GM12892 (cell line): ENCODE measurements at places on chromosomes 7 and 10.

GRCh38 chr10:30527623-30528428, 93.8 kb downstream of the MAP3K8 start:
- DNase-seq = no peak

- DNase-seq = no peak
These were observed 705.1 kb downstream of the SUGCT start for GRCh38 chr7:40839881-40840280.

DNA sequence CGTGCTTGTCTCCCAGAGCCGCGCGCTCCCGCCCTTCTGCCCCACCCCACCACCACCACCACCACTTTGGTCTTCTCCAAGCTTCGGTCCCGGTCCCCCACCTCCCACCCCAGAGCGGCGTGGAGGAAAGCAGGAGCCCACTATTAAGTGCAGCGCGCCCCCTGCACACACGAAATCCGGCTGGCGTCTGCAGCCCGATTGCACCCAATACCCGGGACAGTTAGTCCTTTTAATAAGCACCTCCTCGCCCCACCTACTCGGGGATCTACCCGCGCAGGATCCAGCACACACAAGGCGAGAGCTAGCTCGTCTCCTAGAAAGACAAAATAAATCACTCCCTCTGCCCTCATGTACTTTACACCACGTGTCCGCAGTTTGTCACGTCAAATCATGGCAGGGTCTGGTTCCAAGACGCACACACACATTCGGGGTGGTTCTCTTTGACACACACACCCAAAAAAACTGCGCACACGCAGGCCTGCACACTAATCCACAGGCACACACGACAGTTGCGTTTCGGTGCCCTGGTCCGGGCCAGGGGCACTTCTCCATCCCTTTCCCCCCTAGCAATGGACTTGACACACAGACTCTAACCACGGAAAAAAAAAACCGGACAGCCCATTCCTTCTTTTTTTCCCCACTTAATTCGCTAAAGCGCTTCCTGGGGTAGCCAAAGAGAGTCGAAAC, 1.6 kb downstream of the SFMBT2 start:
- DNase-seq = peak; percentile 52

DNA sequence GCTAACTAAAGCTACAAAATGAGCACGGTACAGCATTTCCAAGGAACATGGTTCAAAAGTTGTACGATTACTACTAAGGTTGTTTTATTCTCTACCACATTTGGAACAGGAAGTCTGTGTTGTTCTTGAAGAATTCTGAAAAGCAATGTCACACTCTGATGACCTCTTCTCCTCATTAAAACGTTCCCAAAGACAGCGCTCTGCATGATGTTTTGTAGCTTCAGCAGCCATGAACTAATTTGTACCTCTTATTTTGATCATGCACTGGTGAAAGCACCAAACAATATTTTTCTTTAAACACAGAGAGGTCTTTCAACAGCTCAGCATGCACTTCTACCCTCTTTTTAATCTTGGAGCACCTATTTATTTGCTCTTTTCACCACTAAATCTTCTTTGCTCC, 75.0 kb upstream of the TES start:
- no peak for DNase-seq

DNA sequence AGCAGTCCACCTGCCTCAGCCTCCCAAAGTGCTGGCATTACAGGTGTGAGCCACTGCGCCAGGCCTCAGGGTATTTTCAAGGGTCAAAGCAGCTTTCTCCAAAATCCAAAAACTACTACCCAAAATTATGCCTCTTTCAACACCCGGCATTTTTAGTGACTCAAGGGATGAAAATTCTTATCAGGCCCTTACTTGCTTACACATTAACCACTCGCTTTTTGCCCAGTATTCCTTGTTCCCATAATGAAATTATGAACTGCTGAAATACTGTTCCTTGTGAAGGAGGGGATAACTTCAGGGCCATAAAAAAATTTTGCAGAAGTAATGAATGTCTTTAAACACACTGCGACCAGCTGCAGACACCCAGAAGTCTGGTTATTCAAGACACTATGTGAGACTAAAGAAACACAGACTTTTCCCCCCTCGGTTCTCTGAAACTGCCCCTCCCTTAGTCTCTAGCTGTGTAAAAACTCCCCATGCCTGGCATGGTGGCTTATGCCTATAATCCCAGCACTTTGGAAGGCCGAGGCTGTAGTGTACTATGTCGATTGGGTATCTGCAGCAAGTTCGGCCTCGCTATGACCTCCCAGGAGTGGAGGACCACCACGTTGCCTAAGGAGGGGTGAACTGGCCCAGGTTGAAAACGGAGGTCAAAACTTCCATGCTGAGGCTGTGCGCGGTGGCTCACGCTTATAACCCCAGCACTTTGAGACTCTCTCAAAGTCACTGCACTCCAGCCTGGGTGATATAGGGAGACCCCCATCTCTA, 12.0 kb downstream of the FXYD4 start:
- no peak for DNase-seq

- DNase-seq = no peak
These were observed 212.3 kb downstream of the FANK1 start for GRCh38 chr10:126108693-126109092.

DNA sequence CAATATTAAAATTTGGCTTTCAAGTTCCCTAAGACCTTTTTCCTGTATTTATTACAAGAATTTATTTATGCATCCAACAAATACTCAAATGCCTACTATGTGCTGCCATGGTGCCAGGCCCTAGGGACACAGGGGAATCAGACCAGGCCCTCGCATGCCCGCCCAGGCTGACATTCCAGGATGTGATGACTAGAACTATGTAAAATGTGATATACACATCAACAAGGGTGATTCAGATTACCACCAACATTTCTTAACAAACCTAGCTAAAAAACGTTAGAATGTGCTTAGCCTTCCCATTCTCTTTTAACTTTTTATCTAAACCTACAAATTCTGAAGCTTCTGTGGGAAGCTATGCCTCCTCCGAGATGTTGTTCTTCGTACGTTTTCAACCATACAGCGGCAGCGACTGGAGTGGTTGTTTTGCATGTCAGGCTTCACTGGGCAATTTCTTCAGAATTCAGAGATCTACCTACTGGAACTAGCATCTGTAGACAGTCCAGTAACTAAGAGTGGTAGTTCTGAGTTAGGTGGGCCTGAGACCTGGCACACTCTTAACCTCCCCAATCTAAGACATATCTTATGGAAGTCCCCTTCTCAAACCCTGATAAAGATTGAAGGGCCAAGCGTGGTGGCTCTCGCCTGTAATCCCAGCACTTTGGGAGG, 22.1 kb downstream of the GNA12 start:
- DNase-seq = no peak

GRCh38 chr10:128287921-128288320, 161.7 kb upstream of the MKI67 start:
- DNase-seq = no peak

- DNase-seq = no peak
These were observed 84.7 kb upstream of the GNA12 start for GRCh38 chr7:2928613-2929311.

DNA sequence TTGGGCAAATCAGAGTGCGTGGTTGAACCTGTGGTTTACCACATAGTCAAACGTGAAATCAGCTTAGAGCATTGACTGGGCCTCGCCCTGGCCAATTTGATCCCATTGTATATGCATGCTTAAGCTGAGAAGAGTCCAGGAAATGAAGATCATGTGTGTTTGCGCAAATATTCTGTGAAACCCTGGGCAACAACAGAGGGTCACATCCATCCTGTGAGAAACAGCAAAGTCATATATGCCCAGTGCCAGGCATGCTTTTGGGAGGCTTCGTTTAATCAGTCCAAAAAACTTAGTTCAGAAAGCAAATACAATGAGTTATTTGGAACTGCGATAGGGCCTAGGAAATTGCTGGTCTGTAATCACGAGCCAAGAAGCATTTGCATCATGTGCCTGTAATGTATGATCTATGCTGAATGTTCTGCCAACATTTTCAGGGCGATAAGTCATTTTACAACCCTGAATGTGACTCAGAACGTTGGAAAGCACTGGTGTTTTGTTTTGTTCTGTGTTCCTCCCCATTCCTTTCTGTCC, 412.1 kb upstream of the CELF2 start:
- DNase-seq = no peak

DNA sequence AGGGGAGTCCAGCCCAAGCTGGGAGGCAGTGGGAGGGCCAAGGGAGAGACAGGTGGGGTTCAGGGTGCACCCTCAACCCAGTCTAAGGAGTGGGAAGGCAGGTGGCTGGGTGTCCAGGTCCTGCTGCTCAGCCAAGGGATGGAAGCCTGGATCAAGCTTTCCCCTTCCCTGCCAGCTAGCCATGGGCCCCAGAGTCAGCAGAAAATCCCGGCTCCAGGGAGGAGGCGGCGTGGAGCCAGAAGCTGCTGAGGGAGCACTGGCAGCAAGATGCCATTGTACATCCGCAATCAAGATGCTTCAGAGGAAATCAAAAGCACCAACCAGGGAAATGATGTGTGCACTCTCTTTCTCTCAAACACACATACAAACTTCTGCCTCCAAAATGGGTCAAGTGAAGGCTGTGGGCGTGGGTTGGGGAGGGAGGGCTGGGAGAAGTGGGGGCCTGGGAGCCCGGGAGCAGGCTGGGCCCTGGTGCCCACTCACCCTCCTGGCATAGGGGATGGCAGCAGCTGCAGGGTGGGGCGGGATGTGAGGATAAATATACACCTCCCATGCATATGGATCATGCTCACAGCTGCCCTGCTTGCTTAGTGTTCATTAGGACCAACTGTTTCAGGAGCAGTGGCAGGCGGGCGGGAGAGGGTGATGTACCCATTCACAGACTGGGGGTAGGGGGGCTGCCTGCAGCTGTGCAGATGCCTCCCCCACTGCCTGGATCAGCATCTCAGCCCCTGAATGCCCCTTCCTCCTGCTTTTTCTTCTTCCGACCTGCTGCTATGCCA, 24.2 kb downstream of the TRIM8 start:
- DNase-seq = no peak

GRCh38 chr7:134452419-134452838, 6.5 kb downstream of the AKR1B1 start:
- no peak for DNase-seq

DNA sequence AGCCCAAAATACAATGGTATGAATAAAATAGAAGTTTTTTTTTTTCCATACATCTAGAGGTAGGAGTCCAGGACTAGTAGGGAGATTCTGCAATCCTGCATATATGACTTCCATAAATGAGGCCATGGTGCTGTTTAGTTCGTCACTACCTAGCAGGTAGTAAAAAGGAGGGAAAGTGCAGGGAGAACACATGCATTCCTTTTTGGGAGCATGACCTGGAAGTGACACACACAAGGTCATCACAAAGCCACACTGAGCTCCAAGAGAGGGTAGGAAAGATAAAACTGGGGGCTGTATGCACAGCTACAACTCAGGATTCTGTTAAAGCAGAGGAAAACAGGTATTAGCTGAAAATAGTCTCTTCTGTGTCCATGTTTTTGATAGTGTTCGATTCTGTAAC, 2.2 kb downstream of the CROT start:
- no peak for DNase-seq

DNA sequence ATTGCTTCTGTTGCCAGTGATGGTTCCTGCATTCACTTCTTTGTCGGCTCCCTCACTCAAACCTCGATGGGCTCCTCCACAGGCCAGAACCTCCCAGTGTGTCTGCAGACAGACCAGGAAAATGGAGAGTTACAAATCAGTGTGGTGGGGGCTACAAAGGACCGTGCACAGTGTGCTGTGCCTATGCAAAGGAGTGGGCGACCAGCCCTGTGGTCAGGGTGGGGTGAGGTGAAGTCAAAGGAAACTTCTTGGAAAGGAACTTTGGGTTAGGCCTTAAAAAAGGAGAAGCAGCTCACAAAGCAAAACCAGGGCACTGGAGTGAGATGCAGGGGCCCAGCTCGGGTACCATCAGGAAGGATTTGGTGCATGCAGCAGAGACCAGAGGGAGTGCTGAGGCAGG, 304.3 kb upstream of the ZMIZ1 start:
- DNase-seq = no peak

- DNase-seq = peak; percentile 19
These were observed 704 bp downstream of the ZNRF2 start for GRCh38 chr7:30285067-30285535.

DNA sequence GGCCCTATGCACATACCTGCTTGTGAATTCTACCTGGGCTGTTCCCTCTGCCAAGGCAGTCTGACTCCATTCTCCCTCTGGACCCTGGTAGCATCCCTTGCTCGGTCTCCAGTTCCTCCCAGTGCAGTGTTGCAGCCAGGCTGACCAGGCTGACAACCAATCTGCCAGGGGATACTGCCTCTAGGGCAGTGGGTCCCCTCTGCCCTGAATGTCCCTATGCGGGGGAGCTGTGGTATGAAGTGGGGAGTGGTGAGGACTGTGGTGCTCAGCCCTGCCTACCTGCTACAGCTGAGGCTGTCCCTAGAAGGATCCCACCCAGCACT, 48.0 kb upstream of the CAMK2B start:
- no peak for DNase-seq

DNA sequence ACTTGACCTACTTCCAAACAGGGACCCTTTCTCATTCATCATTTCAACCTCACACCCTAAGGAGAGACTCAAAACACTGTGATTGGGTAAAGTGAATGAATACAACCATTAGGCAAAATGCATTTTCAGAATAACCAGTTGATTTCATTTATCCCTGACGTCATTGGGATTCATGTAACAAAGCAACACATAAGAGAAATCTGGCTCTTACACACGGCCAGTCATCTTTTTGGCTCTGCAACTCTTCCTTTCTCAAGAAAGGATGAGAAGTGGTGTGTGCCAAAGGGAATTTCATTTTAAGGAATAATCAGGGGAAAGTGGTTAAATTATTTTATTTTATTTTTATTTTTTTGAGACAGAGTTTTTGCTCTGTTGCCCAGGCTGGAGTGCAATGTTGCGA, 83.1 kb downstream of the CPVL start:
- DNase-seq = no peak

DNA sequence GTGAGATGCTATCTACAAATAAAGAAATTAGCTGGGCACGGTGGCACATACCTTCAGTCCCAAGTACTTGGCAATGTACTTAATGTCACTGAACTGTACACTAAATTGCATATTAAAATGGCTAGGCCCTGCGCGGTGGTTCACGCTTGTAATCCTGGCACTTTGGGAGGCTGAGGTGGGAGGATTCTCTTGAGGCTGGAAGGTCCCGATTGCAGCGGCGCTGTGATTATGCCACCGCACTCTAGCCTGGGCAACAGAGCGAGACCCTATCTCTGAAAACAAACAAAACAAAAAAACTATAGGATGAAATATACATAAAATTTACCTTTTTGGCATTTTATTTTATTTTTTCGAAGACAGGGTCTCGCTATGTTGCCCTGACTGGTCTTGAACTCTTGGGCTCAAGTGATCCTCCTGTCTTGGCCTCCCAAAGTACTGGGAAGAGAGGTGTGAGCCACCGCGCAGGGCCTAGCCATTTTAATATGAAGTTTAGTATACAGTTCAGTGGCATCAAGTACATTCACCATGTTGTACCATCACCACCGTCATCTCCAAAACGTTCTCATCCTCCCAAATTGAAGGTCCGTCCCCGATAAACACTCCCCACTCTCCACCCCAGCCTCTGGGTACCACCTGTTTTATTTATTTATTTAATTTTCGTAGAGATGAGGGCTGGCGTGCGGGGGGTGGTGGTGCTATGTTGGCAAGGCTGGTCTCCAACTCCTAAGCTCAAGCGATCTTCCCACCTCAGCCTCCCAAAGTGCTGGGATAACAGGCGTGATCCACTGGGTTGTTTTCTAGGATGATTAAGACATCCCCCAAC, 1.3 kb upstream of the EIF3B start:
- DNase-seq = no peak
